Calu3 (cell line): ENCODE measurements at places on chromosomes 5 and 9. TPM values are rescaled to one million over a fixed set of nuclear protein-coding genes. Genes with fewer than 3 reads are reported as not detected.

DNA sequence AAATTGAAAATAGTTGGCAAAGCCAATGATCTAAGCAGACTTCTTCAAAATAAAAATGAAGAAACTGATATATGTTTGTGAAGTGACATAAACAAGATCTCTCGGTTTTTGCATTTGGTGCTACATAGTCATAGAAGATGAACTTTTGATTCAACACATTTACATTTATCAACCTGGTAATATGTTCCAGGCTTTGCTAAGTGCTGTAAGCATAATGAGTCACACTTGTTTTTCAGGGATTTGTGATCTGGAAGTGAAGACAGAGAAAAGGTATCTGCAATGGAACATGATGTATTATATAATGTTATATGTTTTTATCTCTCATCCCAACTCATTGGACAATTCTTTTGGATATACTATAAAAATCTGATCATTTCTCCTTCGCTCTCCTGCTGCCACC lies 801.4 kb downstream of the BRINP1 start:
- no peaks in the 10 kb centered on the region for H3K27me3 ChIP-seq
- no peak overlapping the region for H3K27ac ChIP-seq
- DNase-seq = no peak
- H3K4me3 ChIP-seq = no peak overlapping the region
- no peaks in the 10 kb centered on the region for H3K4me1 ChIP-seq

- H3K4me1 ChIP-seq = no peaks in the 10 kb centered on the region
- DNase-seq = no peak
- H3K4me3 ChIP-seq = no peak overlapping the region
- H3K27me3 ChIP-seq = peaks cover 57% of the 10 kb centered on the region
- H3K27ac ChIP-seq = no peak overlapping the region
- no peaks in the 10 kb centered on the region for H3K36me3 ChIP-seq
Measured at GRCh38 chr5:174155706-174156105, 110.2 kb downstream of the NSG2 start.

GRCh38 chr9:17793713-17794622 lies 215.1 kb downstream of the SH3GL2 start:
- H3K4me1 ChIP-seq = no peaks in the 10 kb centered on the region
- H3K36me3 ChIP-seq = no peaks in the 10 kb centered on the region
- no peak overlapping the region for H3K27ac ChIP-seq
- DNase-seq = peak; percentile 34

GRCh38 chr5:75435096-75435495 lies 76.3 kb downstream of the CERT1 start:
- peaks cover 32% of the 10 kb centered on the region for H3K4me1 ChIP-seq
- H3K27ac ChIP-seq = peak overlapping the region; percentile 30
- H3K4me3 ChIP-seq = no peak overlapping the region

DNA sequence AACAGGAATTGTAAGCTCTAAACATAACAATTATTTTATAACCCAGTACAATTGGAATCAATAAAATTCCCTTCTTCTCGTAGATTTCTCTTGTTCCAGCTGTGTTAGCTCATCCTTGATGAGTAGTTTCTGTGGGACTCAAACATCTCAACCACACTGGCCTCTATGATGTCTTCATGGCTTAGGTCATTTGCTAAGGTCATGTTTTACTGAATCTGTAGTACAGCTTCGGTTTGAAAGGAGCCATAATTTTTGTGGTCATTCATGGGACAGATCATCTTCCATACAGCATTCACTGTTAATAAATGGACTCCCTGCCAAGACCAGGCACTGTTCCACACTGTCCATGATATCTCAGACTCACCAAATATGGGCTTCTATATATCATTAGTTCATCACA lies 369.0 kb upstream of the RFX3 start:
- H3K4me1 ChIP-seq = peaks cover 23% of the 10 kb centered on the region
- H3K27me3 ChIP-seq = no peaks in the 10 kb centered on the region
- H3K4me3 ChIP-seq = no peak overlapping the region
- H3K36me3 ChIP-seq = peaks cover 9% of the 10 kb centered on the region

DNA sequence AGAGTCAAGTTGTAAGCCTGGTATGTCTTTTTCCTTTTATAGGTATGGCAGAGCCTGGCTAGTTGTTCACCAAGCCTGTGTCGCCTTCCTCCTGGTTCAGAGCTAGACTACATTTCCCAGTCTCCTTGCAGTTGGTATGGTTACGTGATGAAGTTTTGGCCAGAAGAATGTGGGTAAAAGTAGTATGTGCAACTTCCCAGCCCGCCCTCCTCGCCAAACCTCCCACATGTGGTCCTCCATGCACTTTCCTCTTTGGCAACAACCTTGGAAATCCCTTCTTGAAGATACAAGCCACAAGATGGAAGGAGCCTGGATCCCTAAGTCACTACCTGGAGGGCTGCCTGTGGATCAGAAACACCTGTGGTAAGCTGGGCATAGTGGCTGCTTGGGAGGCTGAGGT lies 36.0 kb upstream of the MSH3 start:
- no peaks in the 10 kb centered on the region for H3K4me1 ChIP-seq
- H3K36me3 ChIP-seq = no peaks in the 10 kb centered on the region
- H3K27ac ChIP-seq = no peak overlapping the region
- no peaks in the 10 kb centered on the region for H3K27me3 ChIP-seq

GRCh38 chr9:19148187-19148586 lies 20.9 kb upstream of the PLIN2 start:
- no peak overlapping the region for H3K4me3 ChIP-seq
- H3K4me1 ChIP-seq = peaks cover 8% of the 10 kb centered on the region
- no peaks in the 10 kb centered on the region for H3K36me3 ChIP-seq
- no peaks in the 10 kb centered on the region for H3K27me3 ChIP-seq
- no peak overlapping the region for H3K27ac ChIP-seq

GRCh38 chr5:88656221-88656950 lies 226.6 kb downstream of the MEF2C start:
- H3K36me3 ChIP-seq = peaks cover 11% of the 10 kb centered on the region
- no peak overlapping the region for H3K27ac ChIP-seq
- H3K4me3 ChIP-seq = no peak overlapping the region
- no peak for DNase-seq

DNA sequence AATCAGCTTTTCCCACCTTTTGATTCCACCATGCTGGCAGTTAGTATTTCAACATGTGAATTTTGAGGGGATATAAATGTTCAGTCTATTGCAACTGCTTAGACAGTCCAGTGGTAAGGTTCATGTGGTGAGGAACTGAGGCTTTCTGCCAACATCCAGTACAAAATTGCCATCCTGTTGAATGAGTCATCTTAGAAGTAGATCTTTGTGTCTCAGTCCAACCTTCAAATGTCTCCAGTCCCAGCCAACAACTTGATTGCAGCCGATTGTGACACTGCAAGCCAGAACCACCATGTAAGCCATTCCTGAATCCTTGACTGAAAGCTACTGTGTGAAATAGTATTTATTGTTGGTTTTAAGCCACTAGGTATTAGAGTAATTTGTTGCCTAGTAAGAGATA lies 331.5 kb upstream of the GRIN3A start:
- no peaks in the 10 kb centered on the region for H3K4me1 ChIP-seq
- no peak overlapping the region for H3K27ac ChIP-seq
- H3K27me3 ChIP-seq = no peaks in the 10 kb centered on the region
- no peak overlapping the region for H3K4me3 ChIP-seq
- DNase-seq = no peak

DNA sequence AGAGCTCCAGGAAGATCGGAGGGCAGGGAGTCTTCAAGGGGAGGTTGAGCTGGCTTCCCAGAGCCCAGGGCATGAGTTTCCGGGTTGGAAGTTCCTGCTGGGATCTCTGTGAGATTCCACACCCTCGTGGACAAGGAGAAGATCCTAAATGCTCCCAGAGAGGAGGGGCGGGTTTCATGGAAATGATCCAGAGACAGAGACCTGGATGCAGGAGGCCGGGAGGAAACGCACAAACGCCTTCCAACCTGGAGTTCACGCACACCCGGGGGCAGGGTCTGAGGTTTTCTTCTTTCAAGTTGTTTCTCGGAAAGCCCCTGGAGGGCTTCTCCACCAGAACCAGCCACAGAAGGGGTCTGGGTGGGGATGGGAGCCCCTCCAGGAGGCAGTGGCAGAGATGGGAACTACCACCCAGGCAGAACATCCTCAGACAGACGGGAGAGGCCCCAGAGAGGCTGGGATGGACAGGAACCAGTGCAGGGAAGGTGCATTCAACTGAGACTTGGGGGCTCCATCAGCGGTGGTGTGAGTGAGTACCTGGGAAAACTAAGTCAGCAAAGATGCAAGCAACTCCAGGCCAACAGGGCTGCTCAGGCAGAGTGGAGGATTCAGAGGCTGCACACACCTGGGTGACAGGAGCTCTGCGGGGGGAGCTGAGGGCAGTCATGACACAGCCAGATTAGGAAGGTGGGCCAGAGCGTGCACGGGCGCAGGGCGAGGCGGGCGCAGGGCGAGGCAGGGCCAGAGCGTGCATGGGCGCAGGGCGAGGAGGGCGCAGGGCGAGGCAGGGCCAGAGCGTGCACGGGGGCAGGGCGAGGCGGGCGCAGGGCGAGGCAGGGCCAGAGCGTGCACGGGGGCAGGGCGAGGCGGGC lies 52.1 kb upstream of the EXOC3 start:
- peaks cover 40% of the 10 kb centered on the region for H3K27me3 ChIP-seq
- peaks cover 35% of the 10 kb centered on the region for H3K4me1 ChIP-seq
- peaks cover 11% of the 10 kb centered on the region for H3K36me3 ChIP-seq
- peak overlapping the region; percentile 30 for H3K4me3 ChIP-seq
- DNase-seq = no peak

- H3K36me3 ChIP-seq = no peaks in the 10 kb centered on the region
- peaks cover 78% of the 10 kb centered on the region for H3K27me3 ChIP-seq
- DNase-seq = no peak
- H3K4me1 ChIP-seq = no peaks in the 10 kb centered on the region
- no peak overlapping the region for H3K27ac ChIP-seq
- no peak overlapping the region for H3K4me3 ChIP-seq
Measured at GRCh38 chr9:34866614-34867013, 91.5 kb upstream of the PHF24 start.

GRCh38 chr5:76548525-76549229 lies 74.5 kb downstream of the F2RL2 start:
- no peaks in the 10 kb centered on the region for H3K36me3 ChIP-seq
- H3K27ac ChIP-seq = no peak overlapping the region
- no peak overlapping the region for H3K4me3 ChIP-seq
- peaks cover 32% of the 10 kb centered on the region for H3K4me1 ChIP-seq
- no peaks in the 10 kb centered on the region for H3K27me3 ChIP-seq

- no peaks in the 10 kb centered on the region for H3K4me1 ChIP-seq
- no peaks in the 10 kb centered on the region for H3K36me3 ChIP-seq
- no peak for DNase-seq
- H3K27me3 ChIP-seq = no peaks in the 10 kb centered on the region
- no peak overlapping the region for H3K27ac ChIP-seq
Measured at GRCh38 chr5:145077028-145077427, 758.1 kb downstream of the PRELID2 start.

Gene MLANA
- total RNA-seq = not detected in 2 replicates

Gene ZNF484
- total RNA-seq = 5.8 and 6.3 TPM in 2 replicates

Gene NFIB
- 75.8 and 76.2 TPM in 2 replicates for total RNA-seq

Gene IFNA2
- total RNA-seq = not detected in 2 replicates

Gene RAD50
- 35.9 and 36.2 TPM in 2 replicates for total RNA-seq

Gene SLC34A1
- 0.19 and 0.64 TPM in 2 replicates for total RNA-seq
